ENCODE measurements at places on chromosomes 5 and 9. TPM values are rescaled to one million over a fixed set of nuclear protein-coding genes. Genes with fewer than 3 reads are reported as not detected.

Gene SLCO6A1
- total RNA-seq, result not detected

Gene IL33
- not detected for total RNA-seq

DNA sequence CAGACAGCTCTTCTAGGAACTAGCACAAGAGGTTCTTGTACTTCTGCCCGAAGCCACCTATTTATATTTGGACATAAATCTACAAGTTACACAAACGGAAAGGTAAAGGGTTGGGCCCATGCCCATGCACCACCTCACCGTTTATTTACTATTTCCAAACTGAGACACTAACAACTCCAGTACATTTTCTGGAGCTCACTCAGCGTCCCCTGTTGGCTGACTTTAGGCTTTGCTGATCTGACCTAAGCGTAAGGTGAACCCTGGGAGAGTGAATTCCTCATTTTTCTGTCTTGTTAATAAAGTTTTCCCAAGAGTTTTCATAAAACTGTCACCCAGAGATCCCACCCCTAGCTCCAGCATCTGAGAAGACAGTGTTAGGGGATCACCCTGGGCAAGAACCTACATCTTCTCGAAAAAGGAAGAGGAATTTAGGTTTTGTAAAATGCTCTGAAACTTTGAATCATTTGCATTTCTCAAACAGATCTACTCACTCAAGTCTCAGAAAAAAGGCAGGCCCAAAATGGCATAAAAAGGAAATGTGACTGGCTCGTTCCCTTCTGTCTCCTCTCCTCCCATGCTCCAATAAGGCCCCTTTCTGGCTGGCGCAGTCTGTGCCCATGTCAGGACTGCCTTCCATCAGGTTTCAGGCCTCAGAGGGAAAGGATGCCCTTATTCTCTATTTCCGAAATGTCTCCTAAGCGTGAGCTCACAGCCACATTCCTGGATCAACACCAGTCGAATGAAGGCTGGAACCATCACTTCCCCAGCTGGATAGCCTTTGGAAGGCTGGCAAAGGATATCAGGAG, 201.3 kb downstream of the FANCC start:
- H3K4me1 ChIP-seq, result no peaks in the 10 kb centered on the region
- no peak for DNase-seq
- H3K27me3 ChIP-seq, result no peaks in the 10 kb centered on the region
- H3K27ac ChIP-seq, result no peak overlapping the region
- H3K36me3 ChIP-seq, result peaks cover 2% of the 10 kb centered on the region

GRCh38 chr5:56375011-56375410, 141.9 kb upstream of the ANKRD55 start:
- DNase-seq, result no peak
- H3K27ac ChIP-seq, result no peak overlapping the region
- peaks cover 1% of the 10 kb centered on the region for H3K36me3 ChIP-seq
- no peaks in the 10 kb centered on the region for H3K27me3 ChIP-seq
- H3K4me1 ChIP-seq, result no peaks in the 10 kb centered on the region

DNA sequence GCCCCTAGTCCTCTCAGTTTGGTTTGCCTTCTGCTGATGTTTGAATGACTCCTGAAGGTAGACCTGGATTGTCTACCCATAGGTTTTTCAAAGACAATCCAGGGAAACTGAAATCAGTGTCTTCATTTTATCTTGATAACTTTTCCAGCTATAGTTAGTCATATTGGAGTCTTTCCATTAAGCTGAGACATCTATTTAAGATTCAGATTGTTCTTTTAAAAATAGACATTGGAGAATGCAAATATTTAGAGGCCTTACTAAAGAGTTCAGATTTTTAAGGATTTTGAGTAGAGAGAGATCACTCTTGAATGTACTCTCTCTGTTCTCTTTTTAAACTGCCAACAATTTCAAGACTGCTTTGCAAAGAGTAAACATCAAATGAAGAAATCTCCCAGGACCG, 69.1 kb downstream of the GDNF start:
- DNase-seq, result no peak
- H3K27me3 ChIP-seq, result no peaks in the 10 kb centered on the region
- H3K36me3 ChIP-seq, result no peaks in the 10 kb centered on the region
- no peaks in the 10 kb centered on the region for H3K4me1 ChIP-seq

DNA sequence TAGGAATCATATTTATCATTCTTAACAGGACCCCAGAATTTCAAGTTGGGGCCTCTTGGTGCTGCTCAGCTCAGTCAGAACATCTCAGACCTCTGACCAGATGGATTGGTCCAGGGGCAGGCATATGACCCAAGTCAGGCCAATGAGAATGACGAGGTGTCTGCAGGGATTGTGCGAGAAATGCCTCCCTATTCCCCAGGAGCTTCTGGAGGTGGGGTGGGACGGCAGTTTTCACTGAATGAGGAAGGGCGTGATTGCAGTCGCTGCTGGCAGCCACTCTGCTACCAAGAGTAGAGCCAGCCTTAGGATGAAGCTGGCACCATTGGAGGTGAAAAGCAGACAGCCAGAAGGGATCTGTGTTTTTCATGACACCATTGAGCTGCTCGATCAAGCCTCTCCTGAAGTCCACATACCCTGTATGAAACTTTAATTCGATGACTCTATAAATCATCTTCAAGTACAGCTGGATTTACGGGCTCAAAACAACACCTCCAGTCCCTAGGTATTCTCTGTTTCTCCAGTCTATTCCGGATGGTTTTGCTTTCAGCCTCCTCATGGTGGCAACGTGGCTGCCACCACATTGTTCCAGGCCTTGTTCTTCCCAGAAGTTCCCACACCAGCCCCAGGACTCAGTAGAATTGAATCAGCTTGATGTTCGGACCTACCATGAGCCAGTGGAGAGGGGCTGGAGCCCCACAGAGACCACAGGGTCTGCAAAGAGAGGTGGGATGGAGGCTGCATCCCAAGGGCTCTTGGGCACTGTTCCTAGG, 70.2 kb upstream of the ADAMTS2 start:
- no peak overlapping the region for H3K4me3 ChIP-seq
- H3K4me1 ChIP-seq, result no peaks in the 10 kb centered on the region
- H3K27ac ChIP-seq, result no peak overlapping the region
- DNase-seq, result no peak
- no peaks in the 10 kb centered on the region for H3K27me3 ChIP-seq

GRCh38 chr5:60668686-60669304, 31.2 kb downstream of the DEPDC1B start:
- H3K4me1 ChIP-seq, result peaks cover 2% of the 10 kb centered on the region
- H3K4me3 ChIP-seq, result no peak overlapping the region
- DNase-seq, result peak; percentile 61
- no peaks in the 10 kb centered on the region for H3K36me3 ChIP-seq

Gene RNF38
- total RNA-seq, result 32.1 TPM

- H3K4me1 ChIP-seq, result no peaks in the 10 kb centered on the region
- no peak for DNase-seq
- no peak overlapping the region for H3K27ac ChIP-seq
- H3K27me3 ChIP-seq, result peaks cover 14% of the 10 kb centered on the region
Observed at GRCh38 chr9:134640506-134641172, 964 bp upstream of the COL5A1 start.

GRCh38 chr5:174759091-174759490, 34.7 kb downstream of the MSX2 start:
- no peaks in the 10 kb centered on the region for H3K36me3 ChIP-seq
- DNase-seq, result no peak
- no peak overlapping the region for H3K27ac ChIP-seq
- no peak overlapping the region for H3K4me3 ChIP-seq

DNA sequence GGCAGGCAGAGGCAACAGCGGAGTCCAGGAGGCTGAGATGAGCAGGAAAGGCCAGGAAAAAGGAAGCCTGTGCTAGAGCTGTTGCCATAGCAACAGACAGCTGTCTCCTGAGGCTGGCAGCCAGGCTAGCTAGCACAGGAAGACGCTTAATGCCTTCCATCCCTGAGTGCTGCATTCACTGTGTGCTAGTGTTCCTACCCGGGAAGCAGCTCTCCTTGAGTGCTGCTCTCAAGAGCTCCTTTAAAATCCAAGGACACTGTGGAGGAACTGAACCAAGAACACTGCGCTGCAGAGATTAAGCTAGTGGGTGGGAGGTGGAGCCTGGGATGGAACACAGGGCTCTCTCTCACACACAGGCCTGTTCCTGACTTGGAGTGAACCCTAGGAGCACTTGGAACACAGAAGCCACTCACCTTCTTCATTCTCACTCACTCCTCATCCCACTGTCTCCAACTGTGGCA, 53.5 kb upstream of the IL7R start:
- DNase-seq, result peak; percentile 75
- H3K4me3 ChIP-seq, result peak overlapping the region; percentile 24
- no peaks in the 10 kb centered on the region for H3K27me3 ChIP-seq
- peak overlapping the region; percentile 67 for H3K27ac ChIP-seq
- H3K36me3 ChIP-seq, result peaks cover 5% of the 10 kb centered on the region
- H3K4me1 ChIP-seq, result peaks cover 35% of the 10 kb centered on the region

GRCh38 chr5:147068998-147069397, 165.8 kb upstream of the STK32A start:
- no peaks in the 10 kb centered on the region for H3K36me3 ChIP-seq
- peaks cover 9% of the 10 kb centered on the region for H3K4me1 ChIP-seq
- no peaks in the 10 kb centered on the region for H3K27me3 ChIP-seq
- no peak overlapping the region for H3K27ac ChIP-seq

DNA sequence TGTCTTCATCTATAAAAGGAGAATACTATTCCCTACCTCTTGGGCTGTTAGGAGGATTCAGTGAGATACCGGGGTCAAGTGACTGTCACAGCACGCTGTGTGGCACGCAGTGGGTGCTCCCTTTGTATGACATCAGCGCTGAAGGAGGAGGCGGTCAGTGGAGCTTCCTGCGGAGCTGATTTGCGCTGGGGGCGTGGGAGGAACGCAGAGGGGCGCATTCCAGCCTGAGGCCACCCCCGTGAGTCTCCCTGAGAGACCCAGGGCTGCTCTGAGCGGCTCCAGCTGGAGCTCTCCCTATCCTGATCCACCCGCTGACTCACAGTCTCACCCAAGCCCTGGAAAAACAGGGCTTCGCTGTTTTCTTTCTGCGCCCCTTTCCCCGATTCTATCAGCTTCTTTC, 24.3 kb upstream of the NEURL1B start:
- no peak for DNase-seq
- no peak overlapping the region for H3K4me3 ChIP-seq
- H3K27me3 ChIP-seq, result peaks cover 5% of the 10 kb centered on the region
- H3K27ac ChIP-seq, result no peak overlapping the region
- H3K36me3 ChIP-seq, result no peaks in the 10 kb centered on the region

Gene SPINK5
- total RNA-seq, result not detected

- no peak for DNase-seq
- no peaks in the 10 kb centered on the region for H3K27me3 ChIP-seq
- no peaks in the 10 kb centered on the region for H3K36me3 ChIP-seq
- no peaks in the 10 kb centered on the region for H3K4me1 ChIP-seq
Observed at GRCh38 chr5:5341531-5342292, 80.8 kb upstream of the ICE1 start.

- peaks cover 4% of the 10 kb centered on the region for H3K36me3 ChIP-seq
- peaks cover 39% of the 10 kb centered on the region for H3K4me1 ChIP-seq
- H3K27me3 ChIP-seq, result no peaks in the 10 kb centered on the region
- DNase-seq, result peak; percentile 88
- peak overlapping the region; percentile 55 for H3K27ac ChIP-seq
Observed at GRCh38 chr5:170338933-170339779, 41.6 kb upstream of the LCP2 start.

DNA sequence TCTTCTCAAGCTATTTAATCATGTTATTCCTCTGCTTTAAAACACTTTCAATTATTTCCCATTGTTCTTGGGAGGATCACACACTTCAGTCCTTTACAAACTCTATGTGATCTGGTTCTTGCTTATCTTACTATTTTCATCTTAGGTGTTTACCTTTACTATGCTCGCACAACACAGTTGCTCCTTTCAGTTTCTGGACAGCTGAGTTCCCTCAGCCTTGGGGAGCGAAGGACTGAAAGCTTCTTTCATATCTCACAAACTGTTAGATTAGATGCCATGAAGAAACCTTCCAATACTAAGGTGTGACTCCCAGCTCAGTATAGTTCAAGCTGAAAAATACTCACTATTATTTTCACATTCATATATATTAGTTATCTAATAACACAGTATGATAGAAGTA, 117.9 kb downstream of the CDC42SE2 start:
- H3K4me1 ChIP-seq, result peaks cover 75% of the 10 kb centered on the region
- H3K27me3 ChIP-seq, result no peaks in the 10 kb centered on the region
- DNase-seq, result peak; percentile 83
- H3K4me3 ChIP-seq, result peak overlapping the region; percentile 81

DNA sequence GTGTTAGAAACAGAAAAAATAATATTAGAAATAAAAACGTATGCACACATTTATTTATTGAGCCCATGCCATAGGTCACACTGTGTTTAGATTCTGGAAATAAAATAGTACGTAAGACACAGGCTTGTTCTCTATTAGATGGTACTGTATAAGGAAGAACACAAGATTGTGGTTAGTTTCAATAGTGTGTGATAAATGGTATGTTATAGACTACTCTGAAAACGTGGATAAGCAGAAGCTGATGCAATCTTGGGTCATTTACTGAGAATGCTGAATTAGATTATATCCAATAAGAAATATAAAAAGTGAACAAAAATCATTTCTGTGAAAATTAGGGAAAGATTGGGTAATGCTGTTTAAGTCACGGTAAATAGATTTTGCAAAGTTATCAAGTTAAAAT, 1456.4 kb upstream of the ACO1 start:
- no peak for DNase-seq
- H3K4me3 ChIP-seq, result no peak overlapping the region
- H3K36me3 ChIP-seq, result no peaks in the 10 kb centered on the region
- H3K27ac ChIP-seq, result no peak overlapping the region
- H3K27me3 ChIP-seq, result no peaks in the 10 kb centered on the region

DNA sequence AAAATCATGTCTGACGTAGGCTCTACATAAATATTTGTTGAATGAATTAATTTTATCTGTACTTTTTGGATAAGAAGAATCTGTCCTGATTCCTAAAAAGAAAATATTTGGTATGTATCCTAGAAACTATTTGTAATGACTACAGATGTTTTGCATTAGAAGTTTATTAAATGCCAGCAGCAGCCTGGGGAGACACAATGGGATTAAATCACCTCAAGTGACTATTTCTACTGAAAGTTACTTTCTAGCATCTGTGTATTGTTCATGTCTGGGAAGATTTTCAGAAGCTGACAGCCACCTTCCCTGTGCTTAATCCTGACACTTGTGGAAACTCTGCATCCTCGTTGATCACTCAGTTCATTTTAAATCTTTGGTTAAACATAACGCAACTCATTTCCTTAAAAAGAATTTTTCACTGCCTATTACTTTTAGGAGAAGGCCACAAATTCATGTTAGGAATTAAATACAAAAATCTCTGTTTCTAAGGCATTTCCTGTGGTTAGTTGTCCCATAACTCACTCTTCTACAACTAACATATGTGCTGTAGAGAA, 209.3 kb upstream of the PPP1R2B start:
- H3K4me1 ChIP-seq, result no peaks in the 10 kb centered on the region
- H3K27me3 ChIP-seq, result peaks cover 11% of the 10 kb centered on the region
- H3K36me3 ChIP-seq, result no peaks in the 10 kb centered on the region

Gene NR5A1
- not detected for total RNA-seq

DNA sequence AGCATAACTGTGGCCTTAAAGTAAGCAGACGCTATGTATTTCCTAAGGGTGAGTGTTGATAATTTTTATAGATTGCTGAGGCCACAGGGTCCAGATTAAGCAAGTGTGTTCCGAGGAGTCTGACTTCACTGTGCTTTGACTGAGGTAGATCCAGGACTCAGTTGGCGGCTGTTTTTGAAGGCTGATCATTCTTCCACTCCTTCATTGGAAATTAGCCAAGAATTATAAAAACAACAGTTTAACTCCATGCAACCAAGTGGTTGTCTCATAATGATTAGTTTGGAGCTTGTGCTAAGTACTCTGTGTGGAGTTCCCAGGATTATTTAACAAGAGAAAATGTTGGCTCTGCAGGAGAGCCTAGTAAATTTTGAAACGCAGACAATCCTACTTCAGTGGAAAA, 19.1 kb downstream of the IQGAP2 start:
- H3K36me3 ChIP-seq, result peaks cover 19% of the 10 kb centered on the region
- H3K27me3 ChIP-seq, result no peaks in the 10 kb centered on the region
- no peak for DNase-seq
- H3K4me1 ChIP-seq, result peaks cover 14% of the 10 kb centered on the region

- no peak for DNase-seq
- peaks cover 2% of the 10 kb centered on the region for H3K36me3 ChIP-seq
- H3K27me3 ChIP-seq, result peaks cover 3% of the 10 kb centered on the region
Observed at GRCh38 chr9:88379352-88379751, 8.9 kb upstream of the SPIN1 start.

Data from activated CD4-positive, alpha-beta T cell treated with anti-CD3 and anti-CD28 coated beads, Interleukin-2, amount 10 ng/mL, durations not matched to agents 24 days and 14 days (primary cell).